Aorta (tissue), 5 donors: ENCODE measurements at places on chromosomes 6 and 20. TPM values are rescaled to one million over a fixed set of nuclear protein-coding genes. Genes with fewer than 3 reads are reported as not detected.
A peak's percentile ranks its signal among the peaks of the same experiment; 100 is the strongest.

GRCh38 chr6:69866351-69866769 is at the start of gene COL19A1:
Gene COL19A1, plus strand, starts transcription at chr6:69866556. Its CDS starts 13,012 bp downstream, at chr6:69879568.
- DNase-seq: peak; percentile 76

GRCh38 chr20:47349365-47350180 is 6.9 kb downstream of the ZMYND8 start:
- no peak for DNase-seq

- no peak for DNase-seq
Observed at GRCh38 chr6:126574301-126574700, 234.4 kb downstream of the CENPW start.

GRCh38 chr6:146408583-146408982 is 135.1 kb upstream of the RAB32 start:
- no peak for DNase-seq

GRCh38 chr6:143060806-143061596 is at the start of gene AIG1:
Gene AIG1, plus strand, starts transcription at chr6:143060889. Its CDS starts 37 bp downstream, at chr6:143060926.
- no peak for DNase-seq

GRCh38 chr6:48541649-48542048 is 430.7 kb upstream of the PTCHD4 start:
- DNase-seq: no peak

DNA sequence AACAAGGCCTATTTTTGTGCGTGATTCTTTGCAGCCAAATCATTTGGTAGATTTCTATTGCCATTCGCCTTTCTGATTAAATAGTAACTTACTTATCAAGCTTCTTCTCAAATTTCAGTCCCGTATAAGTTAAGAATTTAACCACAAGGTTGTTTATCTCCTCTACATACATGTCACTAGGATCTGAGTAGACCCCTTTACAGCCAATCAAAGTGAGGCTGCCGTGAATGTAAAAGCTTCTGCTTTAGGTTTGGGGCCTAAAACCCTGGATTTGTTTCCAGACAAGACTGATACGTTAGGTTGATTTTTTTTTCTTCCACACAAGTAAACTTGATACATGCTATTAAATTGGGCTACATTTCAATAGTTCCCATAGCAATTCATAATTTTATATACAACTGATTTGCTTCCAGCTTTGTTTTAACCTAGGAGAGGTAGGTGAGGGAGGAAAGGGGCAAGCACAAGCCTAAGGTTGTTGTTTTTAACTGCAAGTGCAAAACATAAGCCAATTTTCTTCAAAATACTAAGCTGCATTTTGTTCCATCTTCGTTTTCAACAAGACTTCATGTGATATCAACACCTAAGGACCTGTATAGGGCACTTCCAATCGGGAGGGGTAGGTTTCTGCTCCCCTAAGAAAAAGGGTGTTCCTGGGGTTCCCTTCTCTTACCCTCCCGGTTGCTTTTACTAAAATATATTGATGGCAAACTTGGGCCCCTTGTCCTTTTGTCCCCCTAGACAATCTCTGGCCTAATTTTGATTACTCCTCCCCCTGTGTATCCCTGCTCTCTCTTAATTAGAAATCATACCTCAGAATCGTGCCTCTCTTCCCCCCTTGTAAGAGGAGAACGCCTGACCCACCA is 1.7 kb downstream of the RANBP9 start:
- DNase-seq: no peak

GRCh38 chr20:19807191-19807945 is 49.3 kb downstream of the RIN2 start:
- no peak for DNase-seq

DNA sequence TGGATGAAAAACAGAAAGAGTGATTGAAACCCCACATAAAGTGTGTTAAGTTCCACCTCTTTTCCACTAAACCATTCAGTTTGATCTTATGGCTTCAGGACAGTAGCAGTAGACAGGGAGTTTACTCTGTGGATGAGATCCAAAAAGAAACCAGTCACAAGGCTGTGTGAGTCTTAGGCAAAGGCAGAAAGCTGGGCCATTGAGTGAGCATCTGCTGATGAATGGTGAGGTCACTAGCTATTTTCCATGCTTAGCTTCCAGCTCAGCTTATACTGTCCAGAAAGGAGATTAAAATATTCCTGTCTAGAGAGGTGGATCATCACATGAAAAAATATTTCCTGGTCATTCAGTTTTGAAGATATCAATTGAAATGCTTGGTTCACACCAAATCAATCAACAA is 1643.9 kb downstream of the HACE1 start:
- DNase-seq: no peak

- no peak for DNase-seq
Observed at GRCh38 chr6:12174878-12175277, 115.3 kb upstream of the EDN1 start.

DNA sequence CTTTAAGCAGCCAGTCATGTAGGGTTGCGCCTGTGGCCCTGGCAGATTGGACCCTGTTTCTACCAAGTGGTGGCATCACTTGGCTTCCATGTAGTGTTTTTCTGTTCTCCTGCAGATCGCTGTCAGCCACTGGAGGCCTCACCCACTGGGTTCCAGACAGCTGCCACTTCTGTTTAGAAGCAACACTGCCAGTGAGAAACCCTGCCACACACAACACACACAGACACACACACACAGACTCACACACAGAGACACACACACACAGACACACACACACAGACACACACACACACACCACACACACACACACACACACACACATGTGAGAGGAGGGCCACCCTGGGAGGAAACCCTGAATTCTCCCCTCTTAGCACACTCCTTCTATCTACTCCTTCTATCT is 51.8 kb downstream of the UTRN start:
- no peak for DNase-seq

HCK gene
- 4.0 TPM for polyA plus RNA-seq

CNR1 gene
- polyA plus RNA-seq: 1.9 TPM

PRDM13 gene
- polyA plus RNA-seq: not detected

HLA-DQA2 gene
- polyA plus RNA-seq: not detected

FOXQ1 gene
- 0.05 TPM for polyA plus RNA-seq

GSTA1 gene
- polyA plus RNA-seq: not detected
